Right atrium auricular region (tissue), 2 donors: ENCODE measurements at places on chromosomes 2 and 18. TPM values are rescaled to one million over a fixed set of nuclear protein-coding genes. Genes with fewer than 3 reads are reported as not detected.

The IGFBP5 gene
- 169 TPM for total RNA-seq

The REG1B gene
- total RNA-seq = not detected

The MAB21L4 gene
- 0.31 TPM for total RNA-seq

The TUBB8B gene
- not detected for total RNA-seq

The RNF152 gene
- total RNA-seq = 7.7 TPM

The KIAA2012 gene
- not detected for total RNA-seq

The CD207 gene
- total RNA-seq = not detected

The TRAF3IP1 gene
- total RNA-seq = 5.0 TPM

The RASGRP3 gene
- total RNA-seq = 56.3 TPM

The CRYBA2 gene
- not detected for total RNA-seq

The REG3G gene
- not detected for total RNA-seq

The ALLC gene
- total RNA-seq = not detected

The ICOS gene
- total RNA-seq = not detected

The PTPRN gene
- total RNA-seq = 0.74 TPM

The TCF23 gene
- not detected for total RNA-seq

The PXDN gene
- 25.4 TPM for total RNA-seq

The TMEM247 gene
- not detected for total RNA-seq

The CENPA gene
- 0.41 TPM for total RNA-seq

The SERPINB8 gene
- total RNA-seq = 3.4 TPM

The RAPH1 gene
- total RNA-seq = 17.4 TPM

The ACADL gene
- 1.9 TPM for total RNA-seq

The DIPK1C gene
- 2.6 TPM for total RNA-seq
